ENCODE measurements at places on chromosomes 6 and 20.

- DNase-seq, result no peak
Observed at GRCh38 chr6:40112350-40112749, 178.1 kb upstream of the MOCS1 start.

DNA sequence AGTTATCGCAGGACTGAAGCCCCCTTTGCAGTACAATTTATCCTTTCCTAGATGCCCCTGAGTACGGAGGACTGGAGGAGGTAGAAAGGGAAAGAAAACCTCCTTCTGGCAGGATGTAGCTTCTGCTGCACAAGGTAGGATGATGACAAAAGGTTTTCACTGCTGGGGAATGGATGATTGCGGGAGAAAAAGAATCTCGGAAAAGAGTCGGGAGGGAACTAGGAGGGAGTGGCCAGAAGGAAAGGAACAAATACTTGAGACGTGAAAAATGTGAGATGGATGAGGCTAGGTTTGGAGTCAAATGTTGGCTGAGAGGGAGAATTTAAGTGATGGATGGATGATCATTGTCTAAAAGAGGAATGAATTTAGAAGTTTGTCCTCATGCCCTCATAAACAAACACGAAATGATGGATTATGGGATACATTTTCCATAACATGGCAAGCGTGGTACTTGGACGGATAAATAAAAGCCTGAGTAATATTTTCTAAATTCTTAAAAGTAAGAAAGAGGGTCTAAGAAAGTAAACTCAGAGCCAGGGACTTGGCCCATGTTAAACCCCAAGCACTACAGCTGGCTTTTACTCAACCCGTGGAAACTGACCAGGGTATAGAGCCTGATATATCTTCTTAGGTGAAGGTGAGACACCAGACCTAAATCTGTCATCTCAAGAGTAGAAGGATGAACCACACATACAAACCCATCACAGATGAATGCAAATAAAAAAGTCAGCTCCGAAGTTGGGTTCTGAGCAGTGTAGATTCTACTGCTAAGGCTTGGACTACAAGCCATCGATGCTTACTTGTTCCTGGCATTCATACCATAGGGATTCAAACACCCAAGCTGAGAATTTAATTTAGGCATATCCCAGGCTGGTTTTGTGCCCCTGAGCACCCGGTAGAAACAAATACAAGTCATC lies 72.4 kb downstream of the HFE start:
- DNase-seq, result no peak

GRCh38 chr20:62792940-62793756 lies 3.1 kb upstream of the MRGBP start:
- no peak for DNase-seq

DNA sequence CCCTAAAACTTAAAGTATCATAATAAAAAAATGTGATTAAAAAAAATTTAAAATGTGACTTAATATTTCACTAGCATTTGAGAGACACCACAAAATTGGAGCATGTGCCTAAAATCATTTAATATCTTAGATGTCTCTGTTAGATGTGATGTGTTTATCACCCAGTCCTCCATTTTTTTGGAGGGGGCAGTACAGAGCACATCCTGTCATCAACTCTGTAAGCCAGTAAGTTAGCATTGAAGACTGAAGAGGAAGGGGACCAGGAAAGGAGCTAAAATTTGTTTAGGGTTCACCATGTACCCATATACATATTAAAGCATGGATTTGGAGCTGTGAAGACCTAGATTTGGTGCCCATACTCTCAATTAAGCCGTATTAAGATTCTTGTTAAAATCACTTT lies 30.7 kb upstream of the ADIG start:
- no peak for DNase-seq

GRCh38 chr20:16397086-16397485 lies 176.2 kb downstream of the KIF16B start:
- DNase-seq, result no peak

GRCh38 chr6:89840538-89840937 lies 10.9 kb downstream of the CASP8AP2 start:
- no peak for DNase-seq

DNA sequence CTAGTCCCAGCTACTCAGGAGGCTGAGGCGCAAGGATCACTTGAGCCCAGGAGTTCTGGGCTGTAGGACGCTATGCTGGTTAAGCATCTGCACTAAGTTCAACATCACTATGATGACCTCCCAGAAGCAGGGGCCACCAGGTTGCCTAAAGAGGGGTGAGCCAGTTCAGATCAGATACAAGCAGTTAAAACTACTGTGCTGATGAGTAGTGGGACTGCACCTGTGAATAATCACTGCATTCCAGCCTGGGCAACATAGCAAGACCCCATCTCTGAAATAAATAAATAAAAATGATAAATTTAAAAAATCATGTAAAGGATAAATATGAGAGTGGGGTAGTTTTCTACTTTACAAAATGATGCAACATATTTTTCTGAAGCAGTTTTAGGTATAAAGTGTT lies 106.5 kb downstream of the TMEM170B start:
- DNase-seq, result no peak

DNA sequence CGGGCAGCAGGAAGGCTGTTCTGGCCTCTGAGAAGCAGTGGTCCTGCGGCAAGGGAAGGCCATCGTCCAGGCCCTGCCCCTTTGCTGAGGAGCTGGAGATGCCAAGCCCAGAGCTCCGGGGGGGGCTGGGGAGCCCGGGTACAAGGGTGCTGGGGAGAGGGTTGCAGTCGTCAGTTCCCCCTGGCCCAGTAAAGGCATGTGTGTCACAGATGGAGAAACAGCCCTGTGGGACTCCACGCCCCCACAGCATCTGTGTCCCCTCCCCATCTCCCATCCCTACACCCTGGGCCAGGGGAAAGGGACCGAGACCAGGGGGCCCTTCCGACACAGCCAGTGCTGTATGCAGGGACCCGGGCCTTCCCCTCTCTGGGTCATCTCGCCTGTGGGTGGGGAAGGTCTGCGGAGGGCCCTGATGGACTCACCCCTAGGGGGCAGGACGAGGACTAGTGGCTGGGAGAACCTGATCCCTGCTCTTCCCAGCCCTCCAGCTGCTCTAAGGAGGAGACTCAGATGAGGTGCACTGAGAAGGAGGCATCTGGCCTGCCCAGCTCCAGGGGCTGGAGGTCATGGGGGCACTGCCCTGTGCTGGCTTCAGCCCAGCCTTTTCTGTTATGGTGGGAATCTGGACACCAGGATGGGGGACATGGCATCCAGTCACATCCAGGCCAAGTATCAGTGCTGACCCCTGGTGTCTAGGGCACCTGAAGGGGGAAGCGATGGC lies 609 bp downstream of the MYL9 start:
- peak; percentile 40 for DNase-seq

DNA sequence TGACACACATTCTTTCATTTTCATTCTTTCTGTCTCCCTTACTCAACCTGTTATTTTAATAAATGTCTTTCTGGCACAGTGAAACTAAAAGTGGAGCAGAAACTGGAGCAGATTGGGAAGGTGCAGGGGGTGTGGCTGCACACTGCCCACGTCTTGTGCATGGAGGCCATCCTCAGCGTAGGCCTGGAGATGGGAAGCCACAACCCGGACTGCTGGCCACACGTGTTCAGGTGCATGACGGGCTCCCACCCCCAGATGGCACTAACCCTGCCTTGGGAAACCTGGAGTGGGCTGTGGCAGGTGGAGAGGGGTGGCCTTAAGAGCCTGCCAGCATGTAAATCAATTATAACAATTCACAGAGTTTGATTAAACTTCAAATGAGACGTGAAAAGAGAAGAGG lies 71.4 kb upstream of the PBOV1 start:
- DNase-seq, result no peak

- DNase-seq, result peak; percentile 43
Observed at GRCh38 chr6:138833816-138834539, 38.1 kb downstream of the ECT2L start.

DNA sequence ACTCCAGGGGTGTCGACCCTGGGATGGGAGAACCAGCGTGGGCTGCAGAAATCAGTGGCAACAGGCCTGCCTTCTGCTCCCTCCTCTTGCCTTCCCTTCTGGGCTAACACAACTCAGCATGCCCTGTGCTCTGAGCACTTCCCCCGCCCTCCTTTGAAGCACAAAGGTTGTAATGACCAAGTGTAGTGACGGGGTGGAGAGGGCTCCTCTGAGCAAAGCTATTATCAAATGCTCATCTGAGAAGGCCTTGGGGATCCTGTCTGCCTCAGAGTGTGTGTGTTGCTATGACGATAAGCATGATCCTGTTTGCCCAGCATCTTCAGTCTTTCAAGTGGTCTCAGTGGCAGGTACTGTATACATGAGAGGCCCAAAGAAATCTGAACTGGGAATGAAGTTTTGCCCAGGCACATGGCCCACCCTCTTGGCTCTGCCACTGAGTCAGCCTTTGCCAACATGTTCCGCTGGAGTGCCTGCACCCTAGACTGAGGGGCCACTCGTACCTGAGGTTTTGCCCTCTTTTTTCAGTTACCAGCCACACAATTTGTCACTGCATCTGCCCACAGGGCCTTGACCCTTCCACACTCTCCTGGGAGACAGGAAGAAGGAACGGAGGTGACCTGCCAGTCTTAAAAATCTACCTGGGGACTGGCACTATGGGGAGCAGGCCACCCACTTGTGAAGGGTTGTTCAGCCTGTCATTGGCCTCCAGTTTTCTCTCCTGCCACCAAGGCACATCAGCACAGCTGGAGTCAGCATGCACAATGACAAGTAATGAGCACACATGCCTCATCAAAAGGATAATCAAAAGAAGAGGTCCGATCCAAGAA lies 74.5 kb downstream of the GFOD1 start:
- peak; percentile 30 for DNase-seq

- DNase-seq, result no peak
Observed at GRCh38 chr6:39808964-39809363, 16.8 kb downstream of the DAAM2 start.

GRCh38 chr6:130593200-130593599 lies 227.4 kb downstream of the TMEM200A start:
- DNase-seq, result no peak

- no peak for DNase-seq
Observed at GRCh38 chr20:58131151-58131550, 97.3 kb downstream of the ANKRD60 start.

DNA sequence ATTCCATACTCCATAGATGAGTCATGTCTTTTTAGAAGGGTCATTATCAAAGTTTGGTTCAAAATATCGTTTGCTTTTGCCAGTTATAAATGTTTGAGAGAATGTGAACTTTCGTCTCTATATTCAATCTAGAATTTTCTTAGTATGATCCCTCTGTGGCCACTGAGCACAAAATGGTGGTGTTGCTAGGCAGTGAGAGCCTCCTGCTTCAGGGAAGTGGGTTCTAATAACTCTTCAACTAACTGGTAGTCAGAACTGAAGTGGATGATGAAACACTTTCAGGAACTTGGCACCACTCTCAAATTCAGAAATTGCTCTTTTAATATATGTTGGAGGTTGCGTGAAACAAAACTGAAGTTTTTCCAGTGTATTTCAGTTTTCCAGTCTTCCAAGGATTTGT lies 125.0 kb upstream of the DOK5 start:
- DNase-seq, result no peak

- peak; percentile 38 for DNase-seq
Observed at GRCh38 chr20:62501801-62502495, 26.2 kb upstream of the GATA5 start.

- no peak for DNase-seq
Observed at GRCh38 chr6:162292915-162293314, 434.7 kb downstream of the PRKN start.

- no peak for DNase-seq
Observed at GRCh38 chr6:139882977-139883728, 508.7 kb upstream of the CITED2 start.

- no peak for DNase-seq
Observed at GRCh38 chr6:56865081-56865875, 89.6 kb upstream of the BEND6 start.

Data from upper lobe of left lung (tissue), 6 donors.